ENCODE measurements at places on chromosomes 1 and 21.

DNA sequence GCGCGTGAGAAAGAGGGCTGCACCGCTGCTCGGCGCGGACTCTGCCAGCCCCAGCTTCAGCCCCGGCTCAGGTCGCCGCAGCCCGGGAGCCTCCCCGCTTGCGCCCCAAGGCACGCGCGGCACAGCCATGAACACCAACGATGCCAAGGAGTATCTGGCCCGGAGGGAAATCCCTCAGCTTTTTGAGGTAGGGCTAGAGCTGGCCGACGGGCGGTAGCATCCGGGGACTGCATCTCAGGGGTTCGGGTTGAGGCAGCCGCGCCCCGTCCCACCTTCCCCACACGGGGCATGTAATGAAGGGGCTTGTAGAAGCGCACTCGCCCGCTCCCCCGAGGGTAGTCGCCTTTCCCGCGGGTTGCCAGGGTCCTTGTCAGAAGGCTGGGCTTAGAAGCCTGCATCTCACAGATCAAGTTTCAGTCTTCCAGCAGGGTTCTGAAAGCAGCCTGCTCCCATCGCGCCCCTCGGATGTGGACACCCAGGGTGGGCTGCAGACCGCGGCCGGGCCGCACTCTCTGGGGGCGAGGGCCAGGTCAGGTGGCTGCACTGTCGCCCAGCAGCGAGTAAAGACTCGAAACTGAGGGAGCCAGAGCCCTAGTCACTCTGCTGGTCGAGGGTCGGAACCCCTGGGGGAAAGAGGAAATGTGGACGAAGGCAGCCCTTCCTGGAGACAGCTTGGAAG is 507 bp downstream of the AK5 start:
- H3K27ac ChIP-seq = no peak overlapping the region
- DNase-seq = peak; percentile 57
- peak overlapping the region; percentile 56 for H3K4me3 ChIP-seq
- no peaks in the 10 kb centered on the region for H3K4me1 ChIP-seq
- no peaks in the 10 kb centered on the region for H3K36me3 ChIP-seq

GRCh38 chr1:8408151-8408839 is 90.4 kb downstream of the SLC45A1 start:
- H3K27me3 ChIP-seq = no peaks in the 10 kb centered on the region
- H3K4me3 ChIP-seq = no peak overlapping the region
- no peak overlapping the region for H3K27ac ChIP-seq
- peaks cover 2% of the 10 kb centered on the region for H3K36me3 ChIP-seq

GRCh38 chr21:46402421-46402820 is 56.3 kb upstream of the DIP2A start:
- no peaks in the 10 kb centered on the region for H3K4me1 ChIP-seq
- H3K36me3 ChIP-seq = peaks cover 6% of the 10 kb centered on the region
- H3K27me3 ChIP-seq = no peaks in the 10 kb centered on the region
- DNase-seq = peak; percentile 23

- no peaks in the 10 kb centered on the region for H3K27me3 ChIP-seq
- DNase-seq = no peak
- H3K36me3 ChIP-seq = no peaks in the 10 kb centered on the region
- peaks cover 33% of the 10 kb centered on the region for H3K4me1 ChIP-seq
- no peak overlapping the region for H3K4me3 ChIP-seq
Observed at GRCh38 chr1:201021630-201022492, 1.7 kb downstream of the KIF21B start.

DNA sequence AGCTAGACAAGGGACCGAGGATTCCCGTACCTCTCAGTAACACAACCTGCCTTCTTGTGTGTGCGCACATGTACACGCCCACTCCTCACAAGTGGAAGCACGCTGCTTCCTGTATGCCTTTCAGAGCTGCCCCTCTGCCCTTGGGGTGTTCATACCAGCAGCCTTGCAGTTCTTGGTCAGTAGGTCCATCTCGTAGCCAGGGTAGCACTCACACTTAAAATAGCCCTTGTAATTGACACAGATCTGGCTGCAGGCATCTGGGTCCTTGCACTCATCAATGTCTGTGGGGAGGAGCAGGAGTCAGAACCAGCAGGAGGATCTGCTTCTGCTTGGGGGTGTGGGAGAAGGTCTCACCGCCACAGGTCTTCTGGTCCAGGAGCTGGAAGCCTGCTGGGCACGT is 32.6 kb upstream of the MAGOH start:
- H3K27ac ChIP-seq = no peak overlapping the region
- H3K27me3 ChIP-seq = no peaks in the 10 kb centered on the region
- no peak for DNase-seq
- peaks cover 28% of the 10 kb centered on the region for H3K36me3 ChIP-seq
- H3K4me1 ChIP-seq = no peaks in the 10 kb centered on the region

- H3K4me3 ChIP-seq = no peak overlapping the region
- no peak overlapping the region for H3K27ac ChIP-seq
- no peaks in the 10 kb centered on the region for H3K27me3 ChIP-seq
Observed at GRCh38 chr1:94026619-94027380, 94.1 kb downstream of the ABCA4 start.

DNA sequence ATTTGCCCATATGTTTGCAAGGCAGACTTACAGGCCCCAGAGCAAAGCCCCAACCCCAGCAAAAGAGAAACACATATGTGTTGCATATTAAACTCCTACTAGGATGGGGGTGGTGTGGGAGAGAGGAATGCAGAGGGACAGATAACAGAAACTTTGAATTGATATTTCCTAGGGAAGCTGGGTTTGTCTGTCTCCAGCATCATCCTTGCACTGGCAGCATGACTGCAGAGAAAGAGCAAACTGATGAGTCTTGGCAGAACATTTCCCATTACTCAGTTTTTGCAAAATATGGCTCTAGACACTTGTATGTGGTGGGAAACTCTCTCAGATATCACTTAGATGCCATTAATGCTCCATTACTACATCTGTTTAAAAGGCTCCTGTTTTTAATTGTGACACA is 43.8 kb upstream of the MARK1 start:
- no peak for DNase-seq
- no peaks in the 10 kb centered on the region for H3K4me1 ChIP-seq
- no peak overlapping the region for H3K4me3 ChIP-seq
- H3K27me3 ChIP-seq = no peaks in the 10 kb centered on the region
- H3K36me3 ChIP-seq = no peaks in the 10 kb centered on the region

DNA sequence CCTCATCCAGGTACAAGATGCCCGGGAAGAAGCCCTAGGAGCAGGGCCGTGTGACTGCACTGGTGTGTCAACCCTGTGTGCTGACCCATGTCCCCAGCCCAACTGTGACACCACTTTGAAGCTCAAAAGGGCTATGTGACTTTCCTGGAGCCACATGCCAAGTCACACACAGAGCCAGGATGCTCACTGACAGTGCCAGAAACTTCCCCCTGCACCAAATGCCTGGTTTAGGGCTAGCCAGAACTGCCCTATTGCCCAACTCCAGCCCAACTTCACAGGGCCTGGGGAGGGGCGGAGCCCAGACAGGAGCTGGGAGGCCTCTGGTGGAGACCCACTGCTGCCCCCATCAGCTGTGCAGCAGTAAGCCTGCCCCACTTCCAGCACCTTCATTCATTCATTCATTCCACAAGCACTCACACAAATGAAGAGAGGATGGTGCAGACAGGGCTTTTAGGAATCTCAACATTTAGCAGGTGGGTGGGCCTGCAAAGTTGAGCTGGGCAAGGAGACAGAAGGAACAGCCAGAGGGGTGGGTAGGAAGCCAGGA is 36.7 kb downstream of the KCNQ4 start:
- H3K27me3 ChIP-seq = no peaks in the 10 kb centered on the region
- peak; percentile 72 for DNase-seq
- no peaks in the 10 kb centered on the region for H3K36me3 ChIP-seq
- H3K4me3 ChIP-seq = no peak overlapping the region

- peak overlapping the region; percentile 75 for H3K27ac ChIP-seq
- H3K4me1 ChIP-seq = peaks cover 11% of the 10 kb centered on the region
- no peaks in the 10 kb centered on the region for H3K36me3 ChIP-seq
- DNase-seq = no peak
- no peak overlapping the region for H3K4me3 ChIP-seq
Observed at GRCh38 chr1:111213412-111213811, 13.0 kb upstream of the DENND2D start.

DNA sequence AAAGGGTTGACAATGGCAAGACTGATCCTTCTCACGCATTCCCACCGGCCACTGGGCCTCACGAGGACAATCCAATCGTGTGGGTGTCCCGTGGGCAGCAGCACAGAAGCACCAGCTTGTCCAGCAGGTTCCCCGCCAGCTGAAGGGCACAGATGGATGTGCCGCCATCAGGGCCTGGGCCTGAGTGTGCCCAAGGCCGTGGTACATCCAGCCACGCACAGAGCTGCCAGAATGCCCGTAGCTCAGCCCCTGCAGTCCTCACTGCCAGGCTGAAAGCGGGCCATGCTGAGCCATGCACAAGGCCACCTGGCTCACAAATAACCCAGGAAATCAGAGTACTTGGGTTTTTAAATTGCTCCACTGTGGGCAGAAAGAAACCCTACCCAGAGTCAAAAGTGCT is 7.0 kb downstream of the NPHP4 start:
- H3K4me1 ChIP-seq = peaks cover 4% of the 10 kb centered on the region
- H3K36me3 ChIP-seq = no peaks in the 10 kb centered on the region

- H3K4me1 ChIP-seq = peaks cover 5% of the 10 kb centered on the region
- H3K4me3 ChIP-seq = no peak overlapping the region
- DNase-seq = no peak
Observed at GRCh38 chr1:178397678-178398077, 99.1 kb downstream of the CLEC20A start.

DNA sequence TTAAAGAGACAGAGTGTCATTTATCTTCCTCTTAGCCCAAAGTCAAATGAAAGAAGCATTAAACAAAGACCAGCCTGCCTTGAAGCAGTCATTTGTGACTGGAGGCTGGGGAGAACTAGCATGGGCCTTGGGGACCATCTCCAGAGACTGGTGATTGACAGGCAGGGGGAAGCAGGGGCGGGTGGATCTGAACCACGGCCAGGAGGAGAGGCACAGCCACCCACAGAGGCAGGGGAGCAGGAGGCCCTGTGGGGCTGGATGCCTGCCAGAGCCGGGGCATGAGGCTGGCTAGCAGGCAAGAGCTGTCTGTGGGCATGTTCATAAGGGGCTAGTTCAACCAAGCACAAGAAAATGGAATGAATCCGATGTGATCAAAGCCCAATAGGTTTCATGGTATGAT is 73.9 kb downstream of the PLXNA2 start:
- no peak for DNase-seq
- peaks cover 12% of the 10 kb centered on the region for H3K4me1 ChIP-seq
- H3K27ac ChIP-seq = no peak overlapping the region
- peaks cover 3% of the 10 kb centered on the region for H3K36me3 ChIP-seq
- no peak overlapping the region for H3K4me3 ChIP-seq

- peaks cover 3% of the 10 kb centered on the region for H3K4me1 ChIP-seq
- H3K4me3 ChIP-seq = no peak overlapping the region
- no peaks in the 10 kb centered on the region for H3K36me3 ChIP-seq
- H3K27ac ChIP-seq = no peak overlapping the region
- no peaks in the 10 kb centered on the region for H3K27me3 ChIP-seq
Observed at GRCh38 chr1:192654591-192655251, 18.8 kb downstream of the RGS13 start.

DNA sequence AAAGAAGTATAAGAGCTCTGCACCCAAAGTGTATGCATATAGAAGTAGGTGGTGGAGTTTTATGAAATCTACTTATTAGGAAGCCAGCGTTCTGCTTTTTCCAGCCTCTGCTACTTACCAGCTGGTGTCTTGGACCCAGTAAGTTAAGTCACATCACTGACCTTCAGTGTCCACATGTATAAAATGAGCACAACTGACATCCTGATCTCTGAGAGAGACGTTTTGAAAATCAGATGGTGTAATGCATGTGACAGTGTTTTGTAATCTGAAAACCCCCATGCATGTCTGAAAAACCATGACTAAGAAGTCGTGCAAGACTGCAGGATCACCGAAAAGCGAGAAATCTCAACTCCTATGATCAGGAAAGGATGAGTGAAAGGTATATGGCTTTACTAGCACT is 2.0 kb downstream of the CR1 start:
- DNase-seq = no peak
- no peaks in the 10 kb centered on the region for H3K4me1 ChIP-seq
- peaks cover 4% of the 10 kb centered on the region for H3K27me3 ChIP-seq
- H3K4me3 ChIP-seq = no peak overlapping the region
- no peak overlapping the region for H3K27ac ChIP-seq

GRCh38 chr1:91137173-91137852 is 115.5 kb upstream of the ZNF644 start:
- H3K27ac ChIP-seq = no peak overlapping the region
- peaks cover 2% of the 10 kb centered on the region for H3K4me1 ChIP-seq
- no peaks in the 10 kb centered on the region for H3K27me3 ChIP-seq
- no peak overlapping the region for H3K4me3 ChIP-seq
- H3K36me3 ChIP-seq = no peaks in the 10 kb centered on the region

DNA sequence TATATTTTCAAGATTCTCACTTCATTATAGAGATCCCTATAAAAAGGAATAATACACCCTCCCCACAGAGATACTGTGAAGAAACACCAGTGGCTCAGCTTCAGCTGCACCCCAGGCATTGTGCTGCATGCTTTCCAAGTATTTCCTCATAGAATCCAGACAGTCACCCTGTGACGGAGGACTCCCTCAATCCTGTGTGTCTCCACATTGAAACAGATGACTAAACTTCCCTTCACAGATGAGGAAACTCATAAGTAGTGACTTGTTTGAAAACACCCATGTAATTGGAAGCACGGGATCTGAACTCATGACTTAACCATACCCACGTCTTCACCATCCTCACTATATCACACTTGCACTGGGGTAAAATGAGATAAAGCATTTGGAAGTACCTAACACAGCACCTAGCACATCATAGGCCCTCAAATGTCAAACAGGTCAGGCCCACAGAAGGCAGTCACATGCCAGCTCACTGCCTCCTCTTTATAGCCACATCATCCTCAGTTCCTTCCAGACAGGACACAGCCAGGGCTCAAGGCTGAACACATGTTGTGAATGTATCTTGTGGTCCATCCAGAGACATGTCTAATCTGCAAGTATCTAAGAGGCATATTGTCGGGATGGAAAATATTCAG is 55.2 kb downstream of the GPR161 start:
- H3K4me1 ChIP-seq = no peaks in the 10 kb centered on the region
- H3K27ac ChIP-seq = no peak overlapping the region
- DNase-seq = no peak
- H3K27me3 ChIP-seq = no peaks in the 10 kb centered on the region
- no peaks in the 10 kb centered on the region for H3K36me3 ChIP-seq

GRCh38 chr1:55396381-55396891 is 181.3 kb upstream of the USP24 start:
- no peaks in the 10 kb centered on the region for H3K27me3 ChIP-seq
- DNase-seq = no peak
- H3K36me3 ChIP-seq = no peaks in the 10 kb centered on the region
- H3K4me1 ChIP-seq = no peaks in the 10 kb centered on the region
- H3K27ac ChIP-seq = no peak overlapping the region
- H3K4me3 ChIP-seq = no peak overlapping the region
